DND-41 (cell line): ENCODE measurements at places on chromosomes 5 and 9.

DNA sequence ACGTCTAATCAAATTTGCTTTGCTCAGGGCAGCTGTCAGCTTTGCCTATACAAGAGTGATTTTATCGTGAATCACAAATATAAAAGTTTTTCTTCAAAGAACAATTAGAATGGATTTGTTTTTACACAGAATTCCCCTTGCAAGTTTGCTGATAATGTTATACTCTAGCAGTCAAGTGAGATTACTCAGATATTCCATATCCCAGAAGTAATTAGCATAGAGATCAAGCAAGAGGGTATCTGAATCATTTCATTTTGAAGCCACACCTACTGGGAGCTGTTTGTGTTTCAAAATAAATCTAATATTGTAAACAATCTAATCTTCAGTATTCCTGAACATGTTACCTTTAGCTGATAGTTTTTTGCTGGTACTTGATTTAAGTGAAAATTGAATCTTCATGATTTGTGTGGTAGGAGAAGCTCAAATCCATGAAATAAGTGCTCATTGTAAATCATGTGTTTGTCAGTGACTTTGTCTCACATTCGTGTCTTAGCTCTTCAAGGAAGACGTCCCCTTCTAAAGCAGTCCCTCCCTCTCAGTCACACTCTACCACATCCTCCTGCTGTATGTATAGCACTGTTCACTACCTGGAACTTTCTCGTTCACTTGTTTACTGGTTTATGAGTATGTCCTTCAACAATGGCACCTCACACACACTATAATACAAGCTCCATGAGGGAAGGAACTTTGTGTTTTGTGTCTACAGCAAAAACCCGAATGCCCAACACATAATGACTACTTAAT, 3.3 kb upstream of the TTC39B start:
- no peak for DNase-seq

DNA sequence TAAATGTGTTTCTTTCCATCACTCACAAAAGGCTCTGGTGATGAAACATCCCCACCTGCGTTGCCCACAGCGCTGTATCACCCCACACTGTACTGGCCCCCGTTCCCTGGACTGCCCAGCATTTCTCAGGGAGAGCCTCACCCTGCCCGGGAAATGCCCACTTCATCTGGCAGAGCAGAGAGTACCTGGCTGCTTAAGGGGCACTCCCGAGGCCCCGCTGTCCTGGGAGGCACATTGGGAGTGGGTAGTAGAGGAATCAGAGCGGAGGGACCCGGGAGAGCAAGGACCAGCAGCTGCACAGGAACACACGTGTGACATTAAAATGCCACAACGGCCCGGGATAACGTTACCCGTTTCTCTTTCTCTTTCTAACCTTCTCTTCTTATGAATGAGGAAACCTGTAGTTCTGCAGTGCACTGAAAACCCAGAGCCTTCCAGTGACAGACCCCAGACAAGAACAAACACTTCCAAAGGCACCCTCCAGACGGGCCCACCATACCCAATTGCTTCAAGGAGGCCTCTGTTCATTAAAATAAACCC, 110.0 kb downstream of the ROR2 start:
- no peak for DNase-seq

DNA sequence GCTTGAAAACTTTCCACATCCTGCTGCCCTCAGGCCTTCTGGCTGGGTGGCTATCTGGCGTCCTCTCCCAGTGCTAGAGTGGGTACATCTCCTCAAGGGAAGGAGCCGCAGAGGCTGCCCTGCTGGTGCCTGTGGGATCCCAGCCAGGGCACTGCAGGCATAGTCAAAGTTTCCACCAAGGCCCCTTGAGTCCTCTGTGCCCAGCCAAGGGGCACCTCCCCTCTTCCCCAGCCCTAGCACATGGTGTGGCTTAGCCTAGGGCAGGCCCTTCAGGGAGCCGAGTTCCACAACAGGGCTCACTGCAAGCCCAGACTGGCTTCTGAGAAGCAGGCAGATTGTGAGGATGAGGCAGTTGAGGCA, 103.2 kb downstream of the RGS3 start:
- no peak for DNase-seq

GRCh38 chr5:95647886-95648860, 1.6 kb downstream of the RFESD start:
- no peak for DNase-seq

DNA sequence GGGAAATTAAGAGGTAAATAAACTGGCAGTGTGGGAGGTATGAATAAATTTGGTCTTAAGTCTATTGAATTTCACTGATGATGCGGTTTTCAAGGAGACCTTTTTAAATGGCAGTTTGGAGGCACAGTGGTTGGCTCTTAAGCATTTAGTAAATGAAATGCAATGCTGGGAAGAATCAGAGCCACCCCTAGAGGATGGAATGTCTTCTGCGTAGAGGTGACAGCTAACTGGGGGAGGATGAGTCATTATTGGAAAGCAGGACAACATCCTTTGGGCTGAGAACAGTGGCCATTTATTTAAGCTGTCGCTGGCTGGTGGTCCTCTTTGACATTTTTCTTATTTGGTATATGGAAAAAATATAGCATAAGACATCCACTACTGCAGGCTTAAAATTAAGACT, 163.2 kb downstream of the SH3GL2 start:
- no peak for DNase-seq

DNA sequence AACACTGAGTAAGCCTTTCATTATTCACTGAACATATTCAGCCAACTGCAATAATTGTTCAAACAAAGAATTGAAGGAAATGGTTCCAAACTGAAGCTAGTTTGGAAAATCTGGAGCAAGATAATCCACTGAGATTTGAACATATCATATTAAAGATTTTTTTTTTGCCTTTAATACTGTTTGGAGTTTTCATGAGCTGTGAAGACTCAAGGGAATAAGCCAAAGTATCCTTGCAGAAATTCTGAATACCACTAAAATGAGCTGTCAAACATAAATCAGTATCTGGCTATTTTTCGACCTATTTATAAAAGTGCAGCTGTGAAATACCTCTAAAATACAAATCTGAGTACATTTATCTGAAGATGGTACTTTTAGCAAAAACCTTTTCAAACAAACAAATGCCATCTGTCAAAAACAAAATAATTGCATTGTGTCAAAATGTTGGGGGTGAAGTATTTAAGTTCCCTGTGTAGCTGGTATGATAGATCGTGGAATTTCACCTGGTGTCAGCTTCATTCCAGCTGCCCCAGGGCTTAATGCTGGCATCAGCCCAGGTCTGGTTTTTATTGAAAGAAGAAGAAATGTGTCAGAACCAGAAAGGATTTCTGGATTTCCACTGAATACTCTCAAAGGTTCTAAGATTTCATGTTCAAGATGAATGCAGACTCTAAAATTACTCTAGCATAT, 149.0 kb upstream of the GRAMD2B start:
- DNase-seq, result no peak

- DNase-seq, result peak; percentile 45
These were observed 106.3 kb upstream of the SSBP2 start for GRCh38 chr5:81856948-81857928.

DNA sequence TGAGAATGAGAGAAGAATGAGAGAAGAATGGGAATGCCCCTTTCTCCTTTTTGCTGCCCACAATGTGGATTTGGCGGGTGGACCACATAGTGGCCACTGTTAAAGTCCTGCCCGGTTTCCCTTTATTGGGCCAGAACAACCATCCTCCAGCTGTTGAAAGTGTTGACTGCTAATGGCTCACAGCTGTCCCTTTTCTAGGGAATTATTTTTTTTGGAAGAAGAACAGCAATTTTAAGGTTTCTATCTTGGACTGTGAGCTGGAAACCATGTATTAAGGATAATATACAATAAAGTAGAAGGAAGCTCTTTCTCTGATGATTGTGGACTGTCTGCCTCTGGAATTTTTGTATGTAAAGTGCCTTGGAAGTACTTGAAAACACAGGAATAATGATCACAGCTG, 185.9 kb downstream of the DMRT2 start:
- no peak for DNase-seq

DNA sequence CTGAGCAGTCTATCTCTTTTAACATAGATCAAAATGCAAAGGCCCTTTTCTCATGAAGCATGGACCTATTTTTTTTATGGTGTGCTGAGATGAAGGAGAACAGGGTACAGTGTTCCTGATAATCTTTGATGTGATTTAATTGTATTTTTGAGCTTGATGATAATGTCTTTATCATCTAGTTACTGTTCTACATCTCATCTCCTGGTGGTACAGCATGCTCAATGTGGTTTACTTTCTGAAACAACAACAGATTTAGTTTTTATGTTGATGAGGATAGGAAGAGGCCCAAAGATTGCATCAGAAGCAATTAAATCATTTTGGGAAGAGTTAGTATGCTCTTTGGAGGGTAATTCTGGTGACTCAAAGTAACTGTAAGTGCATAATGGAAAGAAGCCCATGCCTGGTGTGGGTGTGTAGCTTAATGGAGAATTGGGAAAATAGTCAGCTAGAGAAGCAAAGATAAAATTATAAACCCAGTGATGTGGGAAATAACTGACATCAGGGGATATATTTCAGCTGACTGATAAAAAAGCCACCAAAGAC, 123.0 kb upstream of the KCNN2 start:
- no peak for DNase-seq

- no peak for DNase-seq
These were observed 1242.0 kb downstream of the MAT2B start for GRCh38 chr5:164747371-164747770.

- no peak for DNase-seq
These were observed 413.5 kb downstream of the NFIB start for GRCh38 chr9:13900449-13900848.

GRCh38 chr5:54514291-54514690, 3.3 kb upstream of the SNX18 start:
- DNase-seq, result no peak
